Body of pancreas (tissue), 4 donors: ENCODE measurements at places on chromosomes 1 and 21. TPM values are rescaled to one million over a fixed set of nuclear protein-coding genes. Genes with fewer than 3 reads are reported as not detected.

GRCh38 chr1:228037401-228038386 is 30.9 kb downstream of the WNT3A start:
- peak; percentile 47 for DNase-seq

GRCh38 chr1:245255783-245256182 is 101.0 kb downstream of the KIF26B start:
- DNase-seq = no peak

- no peak for DNase-seq
These were observed 204.5 kb downstream of the TM2D1 start for GRCh38 chr1:61520401-61520800.

- DNase-seq = no peak
These were observed 209.9 kb upstream of the CSF3R start for GRCh38 chr1:36692465-36693160.

The RXRG gene
- total RNA-seq = not detected

The RXFP4 gene
- 0.26 TPM for total RNA-seq

DNA sequence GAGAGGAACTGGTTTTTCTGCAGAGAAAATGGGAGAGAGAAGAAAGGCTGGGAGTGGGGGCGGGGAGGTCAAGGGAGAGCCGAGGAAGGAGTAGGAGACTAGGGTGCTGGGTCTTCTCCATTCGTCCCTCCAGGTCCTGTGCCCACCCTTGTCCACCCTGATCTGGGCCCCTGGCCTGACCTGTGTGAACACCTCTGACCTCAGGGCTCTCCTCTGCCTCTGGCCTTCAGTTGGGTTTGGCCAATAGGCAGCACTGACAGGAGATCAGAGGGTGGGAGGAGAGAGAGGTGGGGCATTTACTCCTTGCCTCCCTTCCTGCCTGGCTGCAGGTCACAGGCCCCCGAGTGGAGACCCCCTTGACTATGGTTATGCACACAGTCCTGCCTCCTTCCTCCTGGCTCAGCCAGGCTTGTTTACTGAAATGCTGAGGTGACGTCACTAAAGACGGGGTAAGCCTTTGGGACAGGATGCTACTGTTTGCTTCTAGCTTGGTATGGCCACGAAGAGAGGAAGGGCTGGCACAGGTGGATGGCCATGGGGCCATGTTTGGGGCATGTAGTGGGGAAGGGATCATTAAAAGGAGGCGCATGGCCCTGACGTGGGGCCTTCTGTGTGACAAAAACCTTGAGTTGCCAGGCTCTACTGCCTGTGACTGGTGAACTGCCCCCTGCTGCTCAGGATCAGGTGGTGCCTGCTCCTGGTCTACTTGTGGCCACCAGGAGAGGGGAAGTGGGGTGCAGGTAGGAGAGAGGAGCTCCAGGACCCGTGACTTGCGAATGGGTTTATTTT is 248.7 kb upstream of the CSF3R start:
- DNase-seq = no peak

The WNT9A gene
- 0.66 TPM for total RNA-seq

DNA sequence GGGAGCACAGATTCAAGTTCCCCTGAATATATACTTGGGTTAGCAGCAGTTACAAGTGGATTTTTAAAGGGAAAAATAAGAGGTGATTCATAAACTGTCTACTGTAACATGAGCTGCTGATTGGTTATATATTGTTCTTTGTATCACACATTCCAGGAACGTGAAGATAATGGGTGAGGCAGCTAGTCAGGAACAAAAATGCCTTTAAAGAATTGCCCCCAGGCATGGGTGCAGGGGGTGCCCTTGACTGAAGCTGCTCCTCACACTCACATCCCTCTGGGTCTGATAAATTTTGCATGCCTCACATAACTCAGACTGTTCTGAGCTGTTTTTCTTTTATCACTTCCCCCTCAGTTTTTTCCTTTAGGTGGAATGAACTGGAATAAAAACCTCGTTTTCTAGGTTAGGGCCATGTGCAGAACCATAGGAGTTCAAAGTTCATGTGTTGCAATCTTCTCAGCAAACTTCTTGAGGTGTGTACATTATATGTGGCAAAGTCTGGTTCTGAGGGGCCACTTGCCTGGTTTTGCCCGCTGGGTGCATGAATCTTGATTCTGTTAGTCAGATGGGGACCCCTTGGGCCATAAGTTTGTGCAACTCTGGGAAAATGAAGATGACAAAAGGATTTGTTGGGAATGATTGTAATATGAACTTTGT is 21.1 kb downstream of the TBX19 start:
- DNase-seq = no peak

DNA sequence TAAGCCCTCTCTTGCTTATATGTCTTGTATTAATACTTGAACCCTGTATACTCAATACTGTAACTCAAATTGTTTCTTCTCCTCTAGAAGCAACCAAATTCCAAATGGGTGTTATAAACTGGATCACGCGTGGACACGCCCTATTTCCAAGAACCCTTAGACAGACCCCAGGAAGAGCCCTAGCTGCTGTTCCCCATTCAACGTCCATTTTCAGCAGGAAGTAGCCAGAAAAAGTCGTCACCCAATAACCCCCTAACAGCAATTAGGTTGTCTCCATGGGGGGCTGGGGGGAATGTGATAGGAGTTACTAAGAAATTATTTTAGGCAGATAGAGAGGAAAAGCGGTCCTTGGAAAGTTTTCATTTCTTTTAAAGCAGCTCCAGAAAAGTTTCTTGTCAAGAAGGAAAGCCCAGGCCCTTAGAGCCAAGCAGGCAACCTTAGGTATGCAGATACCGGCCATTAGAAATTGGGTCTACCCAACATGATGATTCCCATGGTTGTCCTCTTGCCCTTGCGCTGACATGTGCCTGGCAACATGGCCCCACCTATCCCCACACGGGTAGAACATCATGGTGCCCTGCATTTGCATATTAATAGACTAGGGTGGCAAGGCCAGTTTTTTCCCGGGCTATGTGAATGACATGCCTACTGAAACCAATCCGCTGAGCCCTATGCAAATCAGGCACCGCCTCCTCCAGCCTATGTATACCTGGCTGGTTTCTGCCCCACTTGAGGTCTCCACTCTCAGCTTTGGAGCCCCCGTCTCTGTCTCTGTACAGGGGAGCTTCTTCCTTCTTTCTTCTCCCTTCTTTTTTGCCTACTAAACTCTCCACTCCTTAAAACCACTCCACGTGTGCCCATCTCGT is 4.0 kb upstream of the CD46 start:
- no peak for DNase-seq

- peak; percentile 27 for DNase-seq
These were observed 1.8 kb upstream of the MTFR1L start for GRCh38 chr1:25817840-25818501.

GRCh38 chr1:65813956-65814355 is 21.3 kb downstream of the PDE4B start:
- DNase-seq = no peak

The PGLYRP3 gene
- total RNA-seq = not detected

- peak; percentile 35 for DNase-seq
These were observed 158.8 kb downstream of the URB2 start for GRCh38 chr1:229784834-229785233.

The ATP6V1G3 gene
- not detected for total RNA-seq

DNA sequence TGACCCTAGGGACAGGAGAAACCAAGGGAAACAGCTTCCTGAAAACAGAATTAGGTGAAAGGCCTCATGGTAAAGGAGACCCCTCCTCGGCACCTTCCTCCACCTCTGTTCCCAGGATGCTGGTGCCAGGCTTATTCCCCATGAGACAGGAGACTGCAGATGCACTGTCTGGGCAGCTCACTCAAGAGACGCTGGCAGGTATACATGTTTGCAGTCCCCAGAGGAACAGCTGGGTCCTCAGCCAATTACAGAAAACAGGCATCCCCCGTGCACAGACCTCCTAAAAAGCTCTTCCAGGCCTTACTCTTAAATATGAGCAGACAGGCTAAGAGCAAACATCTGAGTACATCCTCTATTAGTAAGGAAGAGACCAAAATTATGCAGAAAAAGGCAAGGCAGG is 6.5 kb downstream of the CCSAP start:
- no peak for DNase-seq

DNA sequence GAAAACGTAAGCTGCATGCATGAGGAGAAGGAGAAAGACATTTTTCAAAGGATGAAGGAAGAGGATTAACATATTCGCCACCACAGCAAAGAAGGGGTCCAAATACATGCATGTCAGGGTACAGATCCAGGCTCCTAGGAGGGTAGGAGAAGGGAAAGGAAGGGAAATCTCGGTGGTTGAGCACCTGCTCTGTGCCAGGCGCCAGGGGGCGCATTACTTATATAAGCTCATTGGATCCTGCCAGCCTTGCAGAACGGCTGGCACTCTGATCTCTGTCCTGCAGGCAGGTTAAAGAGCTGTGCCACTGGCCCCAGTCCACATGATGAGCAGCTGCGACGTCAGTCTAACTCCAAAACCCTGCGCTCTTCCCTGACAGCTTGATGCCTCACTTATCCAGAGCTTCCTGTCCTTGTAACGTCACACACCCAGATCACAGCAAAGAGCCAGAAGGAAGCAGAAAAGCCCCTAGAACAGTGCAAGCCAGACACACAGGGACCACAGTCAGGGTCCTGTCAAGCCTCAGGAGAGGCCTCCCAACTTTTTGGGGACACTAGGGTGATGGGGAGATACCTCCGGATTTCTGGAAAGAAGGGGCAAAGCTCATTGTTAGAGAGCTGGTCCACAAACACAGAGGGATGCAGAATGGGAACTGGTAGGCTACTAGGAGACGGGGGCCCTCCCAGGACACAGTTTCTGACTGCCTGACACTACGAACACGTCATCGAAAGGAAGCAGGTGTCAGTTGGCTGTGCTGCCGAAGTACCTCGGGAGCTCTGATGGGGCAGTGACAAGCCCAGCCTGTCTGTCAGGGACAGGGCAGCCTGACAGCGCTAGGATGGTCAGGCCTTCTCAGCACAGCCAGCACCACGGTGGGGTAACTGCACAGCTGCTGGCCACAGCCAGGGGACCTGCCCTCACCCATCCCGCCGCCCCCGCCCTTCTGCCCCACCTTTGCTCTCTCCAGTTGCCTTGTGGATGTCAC is 99.1 kb downstream of the BEND5 start:
- peak; percentile 59 for DNase-seq

DNA sequence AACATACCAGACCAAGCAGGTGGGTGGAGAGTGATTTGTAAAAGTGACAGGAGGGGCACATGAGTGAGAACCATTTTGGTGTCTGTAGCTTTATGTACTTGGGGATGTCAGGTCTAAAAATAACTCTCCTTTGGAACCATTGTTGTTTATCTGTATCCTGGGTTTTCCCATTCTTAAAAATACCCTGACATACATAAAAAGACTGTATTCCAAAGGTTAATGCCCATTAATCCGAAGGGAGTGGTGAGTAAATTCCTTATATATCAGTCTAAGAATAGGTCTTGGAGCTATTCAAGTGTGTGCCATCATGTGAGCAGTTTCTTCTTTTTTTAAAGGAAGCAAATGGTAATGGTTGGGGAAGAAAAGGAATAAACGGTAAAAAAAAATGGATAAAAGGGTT is 117.5 kb downstream of the TGFB2 start:
- DNase-seq = no peak

The CA6 gene
- total RNA-seq = not detected

- no peak for DNase-seq
These were observed 66.7 kb downstream of the AK5 start for GRCh38 chr1:77348549-77348948.

DNA sequence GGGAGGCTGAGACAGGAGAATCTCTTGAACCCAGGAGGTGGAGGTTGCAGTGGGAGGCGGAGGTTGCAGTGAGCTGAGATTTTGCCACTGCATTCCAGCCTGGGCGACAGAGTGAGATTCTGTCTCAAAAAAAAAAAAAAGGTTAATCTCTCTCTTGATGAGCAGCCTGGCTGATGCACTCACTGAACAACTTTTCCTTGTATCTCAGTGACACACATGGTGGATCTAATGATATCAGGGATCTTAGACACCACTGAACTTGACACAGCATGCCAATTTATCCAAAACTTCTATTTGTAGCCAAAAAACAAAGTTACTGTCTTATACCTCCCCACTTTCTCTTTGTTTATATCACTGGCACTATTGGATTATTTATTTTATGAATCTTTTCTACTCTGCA is 16.2 kb downstream of the RHBDL2 start:
- no peak for DNase-seq

DNA sequence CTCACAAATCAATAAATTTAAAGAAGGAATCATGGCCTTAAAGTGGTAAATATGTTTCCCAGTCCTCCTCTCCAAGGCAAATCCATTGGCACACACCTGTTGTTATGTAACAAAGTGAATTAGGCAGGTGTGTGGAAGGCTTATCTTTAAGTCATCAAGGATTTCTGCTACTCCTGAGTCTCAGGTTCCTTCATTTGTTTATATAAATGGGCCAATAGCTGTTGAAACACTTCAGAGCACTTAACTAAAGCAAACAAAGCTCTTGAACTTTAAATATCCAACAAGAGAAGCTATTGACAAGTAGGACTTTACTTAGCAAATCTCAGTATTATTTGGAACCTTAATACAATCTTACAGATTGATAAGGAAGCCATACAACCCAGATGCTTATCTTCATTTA is 99.3 kb upstream of the ESRRG start:
- no peak for DNase-seq

- DNase-seq = no peak
These were observed 122.3 kb downstream of the SNX7 start for GRCh38 chr1:98783821-98784220.
